Gastrocnemius medialis (tissue), 4 donors: ENCODE measurements at places on chromosomes 16 and 17.

DNA sequence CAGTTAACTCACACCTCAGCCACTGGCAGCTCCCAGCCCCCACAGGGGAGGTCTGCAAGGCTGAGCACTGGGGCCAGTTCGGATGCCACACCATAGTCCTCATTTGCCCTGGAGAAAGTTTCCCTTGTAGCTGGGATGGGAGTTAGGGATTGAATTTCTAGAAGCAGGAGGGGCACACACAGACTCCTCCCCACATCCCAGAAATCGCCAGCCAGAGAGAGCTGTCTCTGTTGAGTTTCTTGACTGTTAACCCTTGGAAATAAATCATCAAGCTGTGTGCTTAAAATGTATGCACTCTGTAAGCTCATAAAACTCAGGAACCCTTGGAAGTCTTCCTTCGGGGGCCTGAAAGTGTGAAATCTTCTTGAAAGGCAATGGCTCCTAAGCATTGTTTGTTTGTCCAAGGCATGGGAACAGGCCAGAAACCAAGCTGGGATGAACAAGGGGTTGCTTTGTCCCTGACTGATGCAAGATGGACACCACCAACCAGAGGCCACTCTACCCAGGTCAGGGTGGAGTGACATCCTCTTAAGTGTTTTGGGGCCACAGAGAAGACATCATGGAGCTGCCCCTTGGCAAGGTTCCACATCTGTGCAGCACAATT lies 394 bp upstream of the PRM3 start:
- no peak for DNase-seq

- DNase-seq: peak; percentile 99
Observed at GRCh38 chr16:57300387-57301125, 16.1 kb upstream of the PLLP start.

DNA sequence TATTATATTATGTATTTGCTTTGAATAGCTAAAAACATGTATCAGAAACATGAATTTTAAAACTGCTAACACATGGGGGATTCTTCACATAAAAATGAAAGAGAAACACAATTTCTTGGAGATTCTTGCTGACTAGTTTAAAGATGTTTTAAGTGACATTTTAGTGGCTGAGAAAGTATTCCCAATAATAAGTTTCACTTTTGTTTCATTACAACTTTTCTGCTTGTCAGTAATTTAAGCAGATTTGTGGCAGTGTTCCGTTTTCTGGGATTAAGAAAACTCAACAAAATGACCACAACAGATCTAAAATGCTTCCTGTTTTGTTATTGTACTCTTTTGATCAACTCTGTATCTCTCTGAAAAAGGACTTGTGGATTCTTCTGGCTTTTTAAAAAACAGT lies 75.9 kb downstream of the NLK start:
- DNase-seq: no peak

GRCh38 chr16:85094176-85094805 lies 18.0 kb downstream of the CIBAR2 start:
- DNase-seq: no peak

DNA sequence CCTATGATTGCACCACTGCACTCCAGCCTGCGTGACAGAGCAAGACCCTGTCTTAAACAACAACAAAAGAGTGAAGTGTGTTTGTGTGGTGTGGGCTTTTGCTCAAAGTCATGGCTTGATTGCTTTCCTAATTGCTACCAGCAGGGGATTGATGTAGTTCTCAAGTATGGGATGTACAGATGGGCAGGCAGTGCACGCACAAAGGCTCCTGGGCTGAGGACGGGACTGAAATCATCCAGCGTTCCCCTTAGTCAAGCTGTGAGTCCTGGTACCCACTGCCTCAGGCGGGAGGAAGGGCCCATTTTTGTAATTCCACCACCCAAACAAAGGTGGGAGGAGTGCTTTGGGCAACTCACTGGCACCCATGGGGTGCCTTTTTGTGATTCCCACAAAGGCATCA lies 47.3 kb downstream of the GDE1 start:
- no peak for DNase-seq

GRCh38 chr17:56880571-56880970 lies 33.3 kb downstream of the TRIM25 start:
- DNase-seq: no peak

DNA sequence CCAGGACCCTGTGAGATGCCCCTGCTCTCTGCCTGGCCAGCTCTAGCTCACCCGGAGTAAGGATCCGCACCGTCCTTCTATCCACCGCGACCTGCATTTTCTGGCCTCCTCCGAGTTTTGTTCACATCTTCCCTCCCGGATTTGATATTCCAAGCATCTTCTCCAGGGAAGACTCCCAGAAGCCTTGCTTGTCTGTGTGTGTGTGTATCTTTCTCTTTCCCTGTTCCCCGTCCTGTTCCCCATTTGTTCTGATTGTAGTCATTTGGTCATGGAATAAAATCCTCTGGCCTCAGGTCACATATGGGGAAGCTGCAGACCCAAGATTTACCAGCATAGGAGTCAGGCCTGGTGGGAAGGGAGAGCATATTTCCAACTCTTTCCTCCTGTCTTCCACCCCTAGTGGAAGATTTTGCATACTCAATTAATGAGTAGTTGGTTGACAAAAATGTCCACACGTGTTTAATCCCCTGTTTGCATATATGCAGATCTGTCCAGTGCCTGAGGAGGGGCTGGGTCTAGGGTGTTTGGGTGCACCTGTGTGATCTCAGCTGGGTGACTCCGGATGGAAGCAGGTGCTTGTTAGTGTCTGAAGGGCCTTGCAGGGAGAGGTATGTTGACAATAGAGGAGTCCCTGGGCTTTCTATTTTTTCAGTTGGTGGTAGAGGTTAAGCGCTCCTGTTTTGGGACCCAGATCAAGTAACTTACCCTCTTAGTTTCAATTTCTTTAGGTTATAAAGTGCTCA lies 1.9 kb downstream of the PRAC1 start:
- no peak for DNase-seq

- no peak for DNase-seq
Observed at GRCh38 chr17:72419866-72420774, 299.3 kb downstream of the SOX9 start.

- peak; percentile 47 for DNase-seq
Observed at GRCh38 chr16:1331712-1332617, 1.5 kb upstream of the BAIAP3 start.

DNA sequence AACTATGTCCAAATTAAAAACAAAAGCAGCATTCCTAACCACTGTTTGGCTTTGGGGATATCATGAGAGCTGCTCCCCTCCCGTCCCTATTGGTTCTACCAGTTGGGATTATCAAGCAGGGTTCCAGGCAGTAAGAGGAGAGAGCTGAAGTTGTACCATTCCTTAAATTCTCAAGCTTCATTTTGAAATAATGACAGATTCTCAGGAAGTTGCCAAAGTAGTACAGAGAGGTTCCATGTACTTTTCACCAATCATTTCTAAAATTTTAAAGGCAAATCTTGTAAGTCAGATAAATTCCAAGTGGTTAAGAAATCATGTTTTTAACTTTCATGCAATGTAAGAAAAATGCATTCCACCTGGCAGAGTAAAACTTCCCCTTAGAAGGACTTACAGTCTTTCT lies 36.9 kb downstream of the TEX2 start:
- no peak for DNase-seq

- no peak for DNase-seq
Observed at GRCh38 chr16:78309763-78310162, 210.3 kb downstream of the WWOX start.

DNA sequence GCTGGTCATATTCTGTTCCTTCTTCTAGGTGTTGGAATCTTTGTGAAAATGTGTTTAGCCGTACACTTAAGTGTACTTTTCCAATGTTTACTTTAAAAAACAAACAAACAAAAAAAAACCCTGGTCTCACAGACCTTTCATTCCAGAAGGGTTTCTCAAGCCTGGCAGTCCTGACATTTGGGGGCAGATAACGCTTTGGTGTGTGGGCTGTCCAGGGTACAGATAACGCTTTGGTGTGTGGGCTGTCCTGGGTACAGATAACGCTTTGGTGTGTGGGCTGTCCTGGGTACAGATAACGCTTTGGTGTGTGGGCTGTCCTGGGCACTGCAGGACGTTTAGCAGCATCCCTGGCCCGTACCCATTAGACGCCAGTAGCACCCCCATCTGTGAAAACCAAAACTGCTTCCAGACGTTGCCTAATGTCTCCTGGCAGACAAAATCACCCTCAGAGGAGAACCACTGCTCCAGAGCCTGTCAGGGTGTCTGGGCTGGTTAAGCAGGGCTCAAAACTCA lies 15.2 kb upstream of the FLCN start:
- no peak for DNase-seq

DNA sequence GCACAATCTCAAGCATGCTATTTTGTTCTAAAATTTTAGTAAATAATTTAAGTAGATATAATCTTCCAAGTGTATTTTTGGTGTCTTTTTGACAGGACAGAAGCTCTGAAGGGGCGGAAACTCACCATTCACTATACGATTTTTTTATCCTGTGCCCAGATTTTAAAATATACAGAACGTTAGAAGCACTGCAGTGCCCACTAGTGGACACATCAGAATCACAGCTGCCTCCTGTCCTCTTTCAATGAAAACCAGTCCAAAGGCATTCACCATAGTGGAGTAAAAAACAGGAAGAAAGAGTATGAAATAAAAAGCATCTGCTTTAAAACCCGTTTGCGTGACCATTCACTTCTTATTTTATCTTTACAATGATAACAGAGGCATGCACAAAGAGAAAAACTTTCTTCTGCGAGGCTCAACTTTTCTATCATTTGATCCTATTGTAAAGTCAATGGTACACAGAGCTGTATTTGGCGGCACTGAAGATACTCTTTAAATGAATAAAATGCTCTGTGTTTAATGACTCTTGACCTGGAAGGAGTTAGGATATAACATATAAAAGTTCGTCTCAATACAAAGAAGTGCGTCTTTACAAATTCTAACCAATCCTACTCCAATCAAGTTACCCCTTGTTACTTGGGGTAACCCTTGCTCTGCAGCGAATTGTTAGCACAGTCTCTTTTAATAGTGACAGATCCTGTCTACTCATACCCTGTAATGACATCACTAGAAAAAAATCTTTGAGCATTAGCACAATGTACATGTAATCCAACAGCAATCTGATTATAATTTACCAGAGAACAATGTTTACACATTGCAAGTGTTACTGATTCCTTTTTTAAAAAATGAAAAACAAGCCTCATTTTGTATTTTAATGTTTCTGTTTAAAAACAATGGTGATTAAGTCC lies 339.8 kb upstream of the PSMD7 start:
- no peak for DNase-seq

DNA sequence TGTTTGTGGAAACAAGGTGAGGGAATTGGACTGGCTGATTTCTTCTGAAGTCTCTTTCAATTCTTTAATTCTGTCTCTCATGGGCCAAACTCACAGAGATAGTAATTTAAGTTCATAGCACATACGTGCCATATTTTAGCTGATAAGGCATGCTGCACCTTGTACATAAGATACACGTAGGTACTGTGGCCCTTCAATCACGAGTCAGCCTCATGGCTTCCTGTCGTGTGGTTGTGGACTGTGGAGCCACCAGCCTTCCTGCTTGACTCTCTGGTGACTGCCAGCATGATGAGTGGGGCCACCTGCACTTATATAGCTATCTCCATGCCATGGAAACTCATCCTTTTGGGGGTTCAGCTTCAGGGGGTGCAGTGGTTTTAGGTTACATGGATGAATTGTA lies 25.1 kb downstream of the KSR1 start:
- DNase-seq: no peak

- no peak for DNase-seq
Observed at GRCh38 chr16:61836804-61837393, 199.3 kb downstream of the CDH8 start.

DNA sequence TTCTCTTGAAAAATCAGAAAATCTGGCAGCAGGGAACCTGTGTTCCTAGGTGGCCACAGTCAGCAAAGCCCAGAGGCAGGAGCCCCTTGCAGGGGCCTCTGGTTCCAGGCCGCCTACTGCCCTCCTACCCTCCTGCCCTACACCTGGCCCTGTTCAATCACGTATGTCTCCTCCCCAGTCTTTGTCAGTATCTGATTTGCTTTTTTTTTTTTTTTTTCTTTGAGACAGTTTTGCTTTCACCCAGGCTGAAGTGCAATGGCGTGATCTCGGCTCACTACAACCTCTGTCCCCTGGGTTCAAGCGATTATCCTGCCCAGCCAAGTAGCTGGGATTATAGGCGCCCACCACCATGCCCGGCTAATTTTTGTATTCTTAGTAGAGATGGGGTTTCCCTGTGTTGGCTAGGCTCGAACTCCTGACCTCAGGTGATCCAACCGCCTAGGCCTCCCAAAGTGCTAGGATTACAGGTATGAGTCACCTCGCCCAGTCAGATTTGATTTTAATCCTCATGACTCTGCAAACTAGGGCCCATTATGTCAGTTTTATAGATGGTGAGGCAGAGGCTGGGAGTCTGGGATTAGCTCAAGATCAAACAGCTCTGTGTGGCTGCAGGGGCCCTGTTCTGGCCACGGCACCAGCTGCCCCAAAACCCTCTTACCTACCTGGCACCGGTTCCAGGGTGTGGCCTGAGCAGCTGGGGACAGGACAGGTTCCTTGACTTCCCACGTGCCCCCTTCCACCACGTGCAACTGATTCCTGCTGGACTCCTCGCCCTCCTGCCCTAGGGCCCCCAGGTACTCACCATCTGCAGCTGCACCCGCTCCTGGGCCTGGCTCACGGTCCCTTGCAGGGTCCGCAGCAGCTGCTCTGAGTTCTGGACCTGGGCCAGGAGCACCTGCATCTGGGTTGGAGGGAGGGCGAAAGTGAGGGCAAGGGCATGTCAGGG lies 14.7 kb downstream of the RABEP2 start:
- no peak for DNase-seq

GRCh38 chr16:57000271-57001025 lies 11.1 kb downstream of the NLRC5 start:
- peak; percentile 44 for DNase-seq

DNA sequence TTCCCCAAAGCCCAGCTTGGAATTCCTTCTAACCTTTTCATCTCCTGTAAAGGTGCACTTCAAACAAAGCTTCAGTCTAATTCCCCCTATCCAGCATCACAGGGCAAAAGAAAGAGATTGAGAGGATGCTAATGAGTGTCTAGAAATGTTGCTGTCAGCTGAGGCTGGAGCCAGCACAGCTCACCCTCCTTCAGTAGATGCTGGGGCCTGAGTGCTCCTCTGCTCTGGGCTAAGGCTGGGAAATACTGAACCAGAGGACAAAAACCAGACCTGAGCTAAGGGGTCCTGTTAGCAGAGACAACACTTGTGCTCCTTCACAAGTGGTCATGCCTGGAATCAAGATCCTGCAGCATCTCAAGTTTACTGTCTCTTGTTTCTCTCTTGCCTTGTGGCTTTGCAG lies 85.0 kb downstream of the CHD9NB start:
- DNase-seq: no peak

- DNase-seq: no peak
Observed at GRCh38 chr17:78375401-78376151, 2.9 kb upstream of the PGS1 start.

DNA sequence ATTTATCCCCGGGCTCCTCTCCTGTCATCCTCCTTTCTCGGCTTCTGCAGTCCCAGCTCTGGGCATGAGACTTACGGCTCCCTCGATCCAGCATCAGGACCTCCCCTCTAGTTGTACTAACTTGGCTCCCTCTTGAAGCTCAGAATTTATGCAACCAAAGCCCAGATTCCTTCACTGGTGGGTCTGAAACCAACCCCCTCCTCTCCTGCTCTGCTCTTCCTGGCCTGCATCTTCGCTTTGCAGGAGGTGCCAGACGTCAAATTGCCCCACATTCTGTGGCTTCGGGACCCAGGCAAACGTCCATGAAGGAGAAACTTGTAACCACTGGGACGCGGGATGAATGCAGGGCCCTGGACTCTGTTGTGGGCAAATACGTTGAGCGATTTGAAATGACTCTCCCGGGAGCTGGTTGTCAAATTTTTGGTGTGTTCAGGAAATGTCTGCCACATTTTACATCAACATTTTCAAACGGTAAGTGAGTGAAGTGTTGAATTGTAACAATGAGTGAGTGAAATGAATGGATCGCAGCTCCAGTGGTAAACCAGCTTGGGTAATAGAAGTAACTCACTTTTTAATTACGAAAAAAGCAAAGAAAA lies 29.3 kb upstream of the ELAC2 start:
- no peak for DNase-seq
